Kidney glomerular epithelial cell (primary cell): ENCODE measurements at places on chromosomes 12 and 14.

- no peak for DNase-seq
These were observed 431.7 kb downstream of the NPAS3 start for GRCh38 chr14:33370426-33370825.

GRCh38 chr14:24133735-24134134 lies 2.3 kb upstream of the PSME1 start:
- DNase-seq, result no peak

GRCh38 chr14:96956464-96957239 lies 159.5 kb downstream of the VRK1 start:
- DNase-seq, result no peak

- no peak for DNase-seq
These were observed 216.9 kb upstream of the HMGA2 start for GRCh38 chr12:65607401-65607841.

GRCh38 chr12:5789469-5789968 lies 155.5 kb downstream of the ANO2 start:
- DNase-seq, result no peak

DNA sequence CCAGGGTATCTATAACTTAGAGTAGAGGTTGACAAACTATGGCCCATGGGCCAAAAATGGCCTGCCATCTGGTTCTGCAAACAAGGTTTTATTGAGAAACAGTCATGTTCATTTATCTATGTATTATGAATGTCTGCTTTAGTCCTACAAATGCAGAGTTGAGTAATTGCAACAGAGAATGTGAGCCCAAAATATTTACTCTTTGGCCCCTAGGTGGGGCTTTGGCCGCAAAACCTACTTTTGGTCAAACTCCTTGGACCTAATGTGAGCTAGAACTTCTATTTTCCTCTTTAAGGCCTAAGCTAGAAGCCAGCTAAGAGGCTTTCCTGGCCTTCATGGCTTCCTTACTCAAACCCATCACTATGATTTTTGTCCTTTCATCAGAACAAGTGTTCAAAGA lies 379.1 kb downstream of the NELL2 start:
- DNase-seq, result no peak

DNA sequence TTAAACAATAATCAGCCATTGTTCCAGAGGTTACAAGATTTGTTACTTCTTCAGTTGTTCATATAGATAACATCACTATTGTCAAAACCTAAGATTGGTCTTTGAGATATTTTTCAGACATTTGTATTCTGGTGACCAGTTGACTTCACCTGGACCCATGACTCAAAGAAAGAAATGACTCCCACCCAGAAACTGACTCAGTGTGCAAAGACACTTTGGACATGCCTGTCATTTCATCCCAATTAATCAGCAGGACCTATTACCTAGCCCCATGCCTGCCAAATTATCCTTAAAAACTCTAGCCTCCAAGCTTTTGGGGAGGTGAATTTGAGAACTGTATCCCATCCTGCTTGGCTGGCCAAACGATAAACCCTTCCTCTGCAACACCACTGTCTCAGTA lies 27.7 kb upstream of the TSPAN11 start:
- no peak for DNase-seq

DNA sequence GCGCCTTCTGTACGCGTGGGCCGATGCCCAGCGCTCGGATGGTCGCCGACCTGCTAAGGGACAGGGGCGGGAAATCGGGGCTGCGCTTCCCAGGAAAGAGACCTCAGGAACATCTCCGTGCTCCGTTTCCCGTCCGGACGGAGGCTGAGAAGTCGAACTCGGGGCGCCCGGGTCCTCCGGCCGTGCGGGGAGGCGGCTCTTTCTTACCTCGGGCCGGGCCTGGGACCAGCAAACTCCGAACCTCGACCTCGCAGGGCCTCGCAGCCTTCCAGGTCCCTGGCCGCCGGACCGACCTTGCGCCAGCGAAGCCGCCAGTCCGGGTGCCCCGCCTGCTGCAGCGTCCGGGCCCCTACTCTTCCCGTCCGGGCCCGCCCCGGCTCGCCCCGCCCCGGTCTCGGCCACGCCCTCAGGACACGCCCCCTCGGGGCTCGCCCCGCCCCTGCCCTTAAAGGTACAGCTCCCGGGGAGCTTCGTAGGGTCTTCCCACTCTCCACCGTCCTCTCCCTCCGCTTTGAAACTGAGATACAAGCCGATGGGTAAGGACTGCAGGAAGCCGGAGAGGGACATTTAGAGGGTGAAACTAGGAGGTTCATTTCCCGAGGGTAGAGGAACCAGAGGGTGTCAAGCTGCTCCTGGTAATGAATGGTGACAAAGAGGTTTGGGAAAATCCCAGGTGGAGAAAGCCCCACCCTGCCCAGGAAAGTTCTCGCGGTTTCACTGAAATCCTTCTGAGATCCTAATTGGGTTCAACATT lies at the start of gene SLC8B1:
Gene SLC8B1 (minus strand): TSS at position 324 of the 754 bp plus-strand sequence. CDS start 2,231 bp downstream, outside the sequence.
- DNase-seq, result peak; percentile 66

DNA sequence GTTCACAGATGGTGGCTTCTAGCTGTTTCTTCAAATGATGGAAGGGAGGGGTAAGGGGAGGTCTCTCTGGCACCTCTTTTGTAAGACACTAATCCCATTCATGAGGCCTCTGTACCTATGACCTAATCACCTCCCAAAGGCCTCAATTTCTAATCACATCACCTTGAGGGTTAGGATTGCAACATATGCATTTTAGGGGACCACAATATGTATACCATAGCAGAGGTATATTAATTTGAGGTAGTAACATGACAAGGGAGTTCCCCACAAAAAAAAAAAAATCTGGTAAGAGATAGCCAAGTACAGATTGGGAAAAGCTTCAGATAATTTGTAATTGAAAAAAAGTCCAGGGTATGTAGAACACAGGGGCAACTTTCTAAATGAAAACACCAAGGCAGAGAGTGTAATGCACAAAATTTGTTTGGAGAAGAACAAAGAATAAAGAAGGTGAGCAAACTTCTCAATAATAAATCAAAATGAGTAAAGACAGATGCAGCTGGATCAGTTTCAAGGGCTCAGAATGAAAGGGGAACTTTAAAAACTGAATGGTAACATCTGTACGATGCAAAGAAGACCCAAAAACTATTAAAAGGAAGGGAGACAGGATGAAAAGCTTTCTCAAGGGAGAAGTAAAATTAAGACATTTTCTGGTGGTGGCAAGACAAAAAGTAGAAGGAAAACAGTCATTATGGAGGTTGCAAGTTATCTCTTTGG lies 125.5 kb upstream of the DCN start:
- DNase-seq, result no peak

GRCh38 chr12:101671833-101672232 lies 25.6 kb upstream of the CHPT1 start:
- no peak for DNase-seq

DNA sequence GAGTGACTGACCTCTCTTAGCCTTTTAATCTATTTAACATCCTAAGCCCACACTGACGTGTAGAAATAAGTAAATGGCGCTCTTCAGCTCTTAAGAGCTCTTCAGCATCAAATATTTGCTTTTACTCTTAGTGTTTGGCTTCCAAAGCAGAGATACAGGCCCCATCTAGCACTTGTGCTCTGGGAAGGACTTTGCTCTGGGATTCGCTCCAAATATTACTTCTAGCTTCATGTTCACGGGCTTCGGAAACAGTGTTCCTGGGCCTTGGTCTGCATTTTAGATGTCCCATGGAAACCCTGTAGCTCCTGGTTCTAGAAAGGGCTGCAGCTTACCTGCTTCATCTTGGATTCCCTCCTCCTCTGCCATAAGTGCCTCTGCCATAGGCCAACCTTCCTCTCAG lies 2.7 kb upstream of the NKX2-8 start:
- no peak for DNase-seq
